Small intestine (tissue), 16 donors: ENCODE measurements at places on chromosomes 5 and 9.

DNA sequence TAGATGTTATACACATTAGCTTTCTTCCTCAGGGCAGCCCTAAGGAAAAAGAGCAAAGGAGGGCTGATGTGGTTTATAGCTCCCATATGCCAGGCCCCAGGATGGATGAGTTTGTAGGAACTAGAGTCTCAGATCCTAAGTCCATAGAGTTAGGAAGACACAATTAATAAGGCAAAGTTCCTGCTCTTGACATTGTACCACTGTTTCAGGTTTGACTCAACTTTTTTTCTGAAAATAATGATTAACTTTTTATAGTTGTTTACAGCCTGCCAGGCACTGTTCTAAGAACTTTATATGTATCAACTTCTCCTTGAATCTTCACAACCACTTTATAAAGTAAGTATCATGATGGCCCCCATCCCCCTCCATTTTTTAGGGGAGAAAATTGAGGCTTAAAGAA is 339.5 kb downstream of the PDE4D start:
- DNase-seq: peak; percentile 26

DNA sequence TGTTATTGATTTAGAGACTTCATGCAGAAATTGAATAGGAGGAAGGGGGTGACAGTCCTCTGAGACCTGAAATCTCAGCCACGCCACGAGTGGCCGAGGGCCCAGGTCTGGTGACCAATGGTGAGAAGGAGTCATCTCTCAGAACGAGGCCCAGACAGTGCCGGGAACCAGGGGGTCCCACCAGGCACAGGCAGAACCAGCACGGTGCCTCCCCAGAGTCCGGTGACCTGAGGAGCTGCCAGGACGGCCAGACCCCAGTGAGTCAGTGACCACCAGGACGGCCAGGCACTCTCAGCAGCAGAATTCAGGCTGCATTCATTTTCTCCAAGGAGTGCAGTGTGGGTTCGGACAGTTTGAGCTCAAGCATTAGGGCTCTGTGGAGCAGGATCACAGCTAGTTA is 43.8 kb upstream of the NKD2 start:
- no peak for DNase-seq

DNA sequence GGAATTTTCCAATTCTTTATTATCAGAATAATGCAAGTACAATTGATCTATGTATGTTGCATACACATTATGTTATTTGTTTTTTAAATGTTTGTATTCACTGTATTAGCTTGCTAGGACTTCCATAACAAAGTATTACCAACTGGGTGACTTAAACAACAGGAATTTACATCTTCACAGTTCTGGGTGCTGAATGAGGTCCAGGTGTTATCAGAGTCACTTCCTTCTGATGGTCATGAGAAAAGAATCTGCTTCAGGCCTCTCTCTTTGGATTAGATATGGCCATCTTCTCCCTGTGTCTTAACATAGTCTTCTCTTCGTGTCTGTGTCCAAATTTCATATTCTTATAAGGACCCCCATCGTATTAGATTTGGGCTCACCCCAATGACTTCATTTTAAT is 229.1 kb upstream of the TRPC7 start:
- DNase-seq: no peak

- DNase-seq: no peak
Measured at GRCh38 chr5:16049761-16050160, 129.8 kb downstream of the MARCHF11 start.

DNA sequence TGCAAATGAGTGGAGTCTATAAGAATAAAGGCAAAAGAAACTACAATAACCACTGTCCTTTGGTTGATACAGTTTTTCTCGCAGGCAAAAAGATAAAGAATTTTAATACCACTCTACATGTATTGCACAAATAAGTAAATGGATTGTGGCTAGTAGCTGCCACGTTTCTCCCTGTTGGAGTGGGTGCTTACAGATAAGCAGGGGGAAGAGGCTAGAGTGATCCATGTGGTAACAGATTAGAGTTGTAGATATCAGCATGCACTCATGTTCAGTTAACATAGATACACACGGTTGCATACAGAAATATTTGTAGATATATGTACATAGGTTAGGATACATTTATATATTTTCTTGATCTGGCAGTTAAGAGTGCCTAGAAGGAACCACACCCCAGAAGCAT is 179.5 kb downstream of the ARHGEF28 start:
- DNase-seq: no peak

GRCh38 chr9:37486616-37487548 is 1.1 kb downstream of the POLR1E start:
- peak; percentile 40 for DNase-seq
